Myocyte (in vitro differentiated cells): ENCODE measurements at places on chromosomes 16 and 17.
A peak's percentile ranks its signal among the peaks of the same experiment; 100 is the strongest.

DNA sequence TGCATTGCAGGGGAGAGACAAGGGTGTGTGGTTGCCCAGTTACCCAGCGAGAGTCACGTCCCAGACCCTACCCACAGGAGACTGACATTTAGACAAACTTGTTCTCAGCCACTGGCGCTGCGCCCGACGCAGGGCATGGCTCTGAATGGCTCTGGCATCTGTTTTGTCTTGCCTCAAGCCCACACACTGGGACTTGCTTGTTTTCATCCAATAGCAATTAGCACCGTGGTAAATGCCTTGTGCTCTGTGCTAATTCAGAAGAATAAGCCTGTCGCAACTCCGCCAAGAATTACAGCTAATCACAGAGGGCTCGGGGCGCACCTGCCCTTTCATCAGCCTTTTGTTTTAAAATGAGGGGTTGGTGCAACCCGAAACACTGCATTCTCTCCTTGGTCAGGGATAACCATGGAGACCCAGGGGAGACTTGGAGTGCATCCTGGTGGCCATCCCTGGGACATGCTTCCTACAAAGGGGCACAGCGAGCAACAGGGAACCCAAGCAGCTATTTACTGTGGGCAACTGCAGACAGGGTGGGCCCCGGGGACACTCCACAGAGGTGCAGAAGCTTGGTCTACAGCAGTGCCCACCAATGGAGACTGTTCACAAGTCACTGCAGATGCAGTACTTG, 220.6 kb upstream of the ZFHX3 start:
- DNase-seq: peak; percentile 21

GRCh38 chr16:85768199-85768598, 17.3 kb upstream of the C16orf74 start:
- no peak for DNase-seq

- peak; percentile 52 for DNase-seq
Measured at GRCh38 chr17:29838961-29839360, 91.1 kb downstream of the SSH2 start.

GRCh38 chr17:9361188-9361955, 214.2 kb downstream of the STX8 start:
- DNase-seq: peak; percentile 30

GRCh38 chr17:73785958-73786743, 141.9 kb upstream of the SDK2 start:
- no peak for DNase-seq

DNA sequence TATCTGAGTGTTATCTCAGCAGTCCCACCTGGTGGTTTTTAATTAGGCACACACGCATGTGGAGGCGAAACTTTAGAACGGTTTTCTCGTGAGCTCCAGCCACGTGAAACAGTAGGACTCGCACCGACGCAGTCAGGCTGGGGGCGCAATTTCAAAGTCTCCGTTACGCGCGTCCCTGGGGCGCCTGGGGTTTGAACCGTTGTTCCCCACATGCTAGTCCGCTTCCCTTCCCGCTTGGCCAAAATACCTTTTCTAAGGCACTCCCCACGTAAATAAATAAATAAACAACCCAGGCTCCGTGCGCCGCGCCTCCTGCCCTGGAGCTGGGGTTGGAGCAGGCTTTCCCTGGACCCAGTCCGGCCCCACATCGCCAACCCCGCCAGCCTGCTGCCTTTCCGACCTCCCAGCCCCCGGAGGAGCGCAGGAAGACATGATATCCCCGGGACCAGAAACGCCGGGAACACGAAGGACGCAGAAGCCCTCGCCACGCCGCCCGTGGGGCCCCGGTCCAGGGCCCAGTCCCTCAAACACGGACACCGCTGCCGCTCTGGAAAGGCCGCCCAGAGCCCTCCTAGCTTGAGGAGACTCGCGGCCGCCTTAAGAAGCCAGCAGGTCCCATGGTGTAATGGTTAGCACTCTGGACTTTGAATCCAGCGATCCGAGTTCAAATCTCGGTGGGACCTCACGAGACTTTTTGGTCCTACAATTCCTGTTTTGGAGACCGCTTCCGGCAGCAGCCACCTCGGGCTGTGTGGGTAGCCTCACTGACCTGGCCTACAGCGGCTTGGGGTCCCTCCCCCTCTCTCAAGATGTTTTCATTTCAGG, 18.2 kb downstream of the GNGT2 start:
- peak; percentile 93 for DNase-seq

- no peak for DNase-seq
Measured at GRCh38 chr17:69447726-69448125, 33.2 kb downstream of the MAP2K6 start.

DNA sequence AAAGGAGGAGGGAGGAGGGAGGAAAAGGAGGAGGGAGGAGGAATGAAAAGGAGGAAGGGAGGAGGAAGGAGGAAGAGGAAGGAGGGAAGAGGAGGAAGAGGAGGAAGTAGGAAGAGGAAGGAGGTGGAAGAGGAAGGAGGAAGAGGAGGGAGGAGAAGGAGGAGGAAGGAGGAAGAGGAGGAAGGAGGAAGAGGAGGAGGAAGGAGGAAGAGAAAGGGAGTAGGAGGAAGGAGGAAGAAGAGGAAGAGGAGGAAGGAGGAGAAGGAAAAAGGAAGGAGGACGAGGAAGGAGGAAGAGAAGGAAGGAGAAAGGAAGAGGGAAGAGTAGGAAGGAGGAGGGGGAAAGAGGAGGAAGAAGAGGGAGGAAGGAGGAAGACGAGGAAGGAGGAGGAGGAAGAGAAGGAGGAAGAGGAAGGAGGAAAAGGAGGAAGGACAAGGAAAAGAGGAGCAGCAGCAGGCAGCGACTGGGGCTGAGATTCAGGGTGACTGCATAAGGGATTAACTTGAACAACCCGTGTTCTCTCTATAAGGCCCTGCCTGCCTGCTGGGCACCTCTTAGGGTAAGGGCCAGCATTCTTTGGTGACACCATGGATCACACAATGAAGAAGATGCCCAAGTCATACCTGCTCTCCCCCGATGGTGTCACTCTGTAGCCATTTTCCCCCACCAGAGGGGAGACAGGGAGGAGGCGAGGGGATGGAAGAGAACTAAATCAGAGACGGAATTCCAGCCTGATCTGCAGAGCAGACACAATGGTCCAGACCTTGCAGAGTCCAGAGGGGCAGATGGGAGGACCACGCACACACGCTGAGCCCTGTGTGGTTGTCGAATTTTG, 1.4 kb upstream of the IL34 start:
- no peak for DNase-seq

GRCh38 chr17:39579318-39580081, 28.2 kb downstream of the NEUROD2 start:
- DNase-seq: no peak
